Activated CD4-positive, alpha-beta T cell treated with anti-CD3 and anti-CD28 coated beads, Interleukin-2, Interleukin-6, amounts not matched to agents 100 ng/mL and 50 ng/mL, durations not matched to agents 16 hours and 8 hours (primary cell): ENCODE measurements at places on chromosomes 7 and 10.

DNA sequence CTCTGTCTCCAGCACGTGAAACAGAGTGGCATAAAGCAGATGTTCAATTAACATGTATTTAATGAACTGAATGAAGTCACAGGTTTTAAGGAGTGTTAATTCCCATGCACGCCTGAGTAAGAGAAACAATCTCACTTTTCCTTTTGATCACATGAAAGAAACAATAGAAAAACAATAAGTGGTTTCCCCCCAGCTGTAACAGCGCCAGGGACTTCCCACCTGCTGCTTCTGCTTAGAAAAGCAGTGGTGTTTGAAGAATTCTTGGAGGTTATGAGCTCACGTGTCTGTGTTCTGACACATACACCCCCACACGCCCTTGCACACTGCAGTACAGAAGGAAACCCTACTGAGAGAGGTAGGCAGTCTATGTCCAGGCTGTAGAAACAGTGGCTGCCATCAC lies 51.3 kb upstream of the FRMD4A start:
- DNase-seq = peak; percentile 28

GRCh38 chr7:122869260-122869659 lies 17.0 kb downstream of the CADPS2 start:
- DNase-seq = no peak

- DNase-seq = no peak
Measured at GRCh38 chr10:53162856-53163255, 390.3 kb upstream of the MBL2 start.

DNA sequence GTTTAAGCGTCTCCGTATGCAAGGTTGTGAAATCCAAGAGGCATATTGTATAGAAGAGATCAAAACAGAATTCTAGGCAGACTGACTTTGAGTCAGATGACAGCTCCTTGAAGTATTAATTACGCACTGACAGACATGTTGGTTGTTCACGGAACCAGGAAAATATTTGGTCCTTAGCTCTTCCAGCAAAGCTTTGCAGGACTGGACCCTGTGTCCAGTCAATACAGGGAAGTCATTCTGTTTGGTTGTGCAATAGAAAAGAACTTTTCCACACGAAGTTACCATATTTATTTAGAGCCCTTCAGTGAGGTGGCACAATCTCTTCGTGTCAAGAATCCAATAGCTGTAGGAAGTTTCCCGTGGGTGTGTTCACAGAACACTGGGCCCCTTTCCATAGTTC lies 205.3 kb downstream of the ARHGAP21 start:
- no peak for DNase-seq

DNA sequence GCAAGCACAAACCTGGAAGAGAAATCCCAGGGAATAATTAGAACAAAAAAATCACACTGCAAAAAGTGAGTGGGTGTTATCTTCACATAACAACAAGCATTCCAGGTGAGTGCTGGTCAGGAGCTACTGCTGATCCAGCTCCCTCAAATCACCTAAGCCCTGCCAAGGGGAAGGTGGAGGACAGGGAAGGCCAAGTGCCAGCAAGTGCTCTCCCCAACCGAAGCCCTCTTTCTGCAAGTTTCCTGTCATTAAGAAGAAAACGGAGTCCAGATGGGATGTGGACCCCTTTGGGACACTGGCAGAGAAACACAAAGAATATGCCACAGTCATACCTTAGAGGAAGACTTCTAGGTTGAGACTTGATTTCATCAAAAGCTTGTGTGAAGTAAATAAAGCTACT lies 933.0 kb upstream of the ZNF722 start:
- no peak for DNase-seq

GRCh38 chr10:97708976-97709946 lies 4.3 kb upstream of the MARVELD1 start:
- DNase-seq = peak; percentile 33

DNA sequence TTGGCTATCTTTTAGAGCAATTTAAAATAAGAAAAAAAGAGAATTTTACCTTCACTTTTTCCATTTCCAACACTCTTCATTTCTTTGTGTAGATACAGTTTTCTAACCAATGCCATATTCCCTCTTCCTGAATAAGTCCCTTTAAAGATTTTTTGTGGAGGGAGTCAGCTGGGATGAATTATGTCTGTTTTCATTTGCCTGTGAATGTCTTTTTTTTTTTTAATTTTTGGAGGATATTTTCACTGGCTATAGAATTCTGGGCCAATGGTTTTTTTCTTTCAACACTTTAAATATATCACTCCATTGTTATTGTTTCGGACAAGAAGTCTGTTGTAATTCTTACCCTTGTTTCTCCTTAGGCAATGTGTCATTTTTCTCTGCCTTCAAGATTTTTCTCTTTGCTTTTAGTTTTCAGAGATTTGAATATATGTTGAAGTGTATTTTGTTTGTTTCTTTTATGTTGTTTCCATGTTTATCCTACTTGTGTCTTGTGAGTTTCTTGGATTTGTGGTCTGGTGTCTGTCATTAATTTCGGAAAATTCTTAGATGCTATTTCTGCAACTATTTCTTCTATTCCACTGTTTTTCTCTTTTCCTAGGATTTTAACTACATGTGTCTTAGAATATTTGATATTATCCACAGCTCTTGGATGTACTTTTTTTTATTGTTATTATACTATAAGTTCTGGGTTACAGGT lies 20.0 kb upstream of the CXCL12 start:
- no peak for DNase-seq

DNA sequence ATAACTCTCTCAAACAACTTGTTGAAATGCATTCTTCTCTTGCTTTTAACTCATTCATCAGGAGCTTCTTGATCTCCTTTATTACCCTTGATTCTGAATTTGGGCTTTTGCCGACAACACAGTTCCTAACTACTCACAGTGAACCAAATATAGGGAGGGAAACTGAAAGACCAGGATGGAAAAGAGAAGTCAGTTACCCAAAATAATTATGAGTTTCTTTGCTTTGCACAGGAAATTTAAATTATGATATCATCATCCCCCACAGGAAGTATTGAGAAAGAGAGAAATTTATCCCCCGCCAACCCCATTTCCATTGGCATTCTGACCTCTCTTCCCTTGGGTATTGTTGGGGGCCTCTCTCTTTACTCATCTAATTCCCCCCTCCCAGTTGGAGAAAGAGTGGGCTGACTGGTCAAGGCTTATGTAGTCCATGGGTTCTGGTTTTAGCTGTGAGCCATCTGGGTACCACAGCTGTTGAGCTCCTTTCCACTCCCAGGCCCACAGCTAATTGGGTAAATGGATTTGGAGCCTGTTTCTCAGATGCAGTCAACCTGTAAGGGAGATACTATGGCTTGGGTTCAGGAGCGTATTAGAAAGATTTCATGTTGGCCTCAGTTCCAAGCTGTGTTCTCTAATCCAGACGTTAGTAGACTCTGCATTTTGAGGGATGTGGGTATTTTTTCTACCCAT lies 109.0 kb downstream of the FZD1 start:
- DNase-seq = no peak

- DNase-seq = no peak
Measured at GRCh38 chr7:30681331-30681797, 892 bp downstream of the CRHR2 start.

DNA sequence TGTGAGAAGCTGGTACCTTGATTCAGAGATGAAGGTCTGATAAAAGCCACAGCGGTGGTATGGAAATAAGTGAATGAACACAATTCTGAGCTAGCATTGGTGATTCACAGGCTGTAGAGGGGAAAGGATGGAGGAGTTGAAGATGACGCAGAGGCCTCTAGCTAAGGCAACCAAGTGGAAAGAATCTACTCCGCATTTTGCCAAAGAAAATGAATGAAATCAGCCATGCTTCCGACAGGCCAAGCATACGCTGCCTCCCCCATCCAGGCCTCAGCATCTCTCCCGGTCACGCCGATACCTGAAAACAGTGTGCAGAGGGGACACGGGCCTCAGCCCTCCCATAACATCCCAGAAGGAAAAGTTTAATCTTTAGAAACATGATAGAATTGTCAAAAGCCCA lies 124.3 kb upstream of the UNC5B start:
- no peak for DNase-seq

- no peak for DNase-seq
Measured at GRCh38 chr7:33722383-33723101, 182.8 kb upstream of the BMPER start.

DNA sequence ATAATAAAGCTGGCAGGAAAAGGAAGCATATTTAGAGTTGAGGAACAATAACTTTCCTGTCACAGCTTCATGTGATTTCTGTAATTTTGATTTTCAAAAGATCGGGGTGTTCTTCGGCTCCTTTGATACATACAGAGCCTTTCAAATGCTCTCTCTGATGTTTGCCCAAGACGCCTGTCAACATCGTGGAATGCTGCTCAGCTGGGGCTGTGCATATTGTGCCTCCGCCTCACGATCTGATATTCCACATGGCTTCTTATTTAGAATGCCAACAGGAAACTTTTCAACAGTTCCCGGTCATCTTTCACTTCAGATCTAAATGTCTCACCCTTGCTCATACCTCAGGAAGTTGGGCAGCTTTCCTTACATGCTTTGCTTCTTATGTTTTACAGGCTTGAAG lies 7.3 kb downstream of the NPY start:
- no peak for DNase-seq

DNA sequence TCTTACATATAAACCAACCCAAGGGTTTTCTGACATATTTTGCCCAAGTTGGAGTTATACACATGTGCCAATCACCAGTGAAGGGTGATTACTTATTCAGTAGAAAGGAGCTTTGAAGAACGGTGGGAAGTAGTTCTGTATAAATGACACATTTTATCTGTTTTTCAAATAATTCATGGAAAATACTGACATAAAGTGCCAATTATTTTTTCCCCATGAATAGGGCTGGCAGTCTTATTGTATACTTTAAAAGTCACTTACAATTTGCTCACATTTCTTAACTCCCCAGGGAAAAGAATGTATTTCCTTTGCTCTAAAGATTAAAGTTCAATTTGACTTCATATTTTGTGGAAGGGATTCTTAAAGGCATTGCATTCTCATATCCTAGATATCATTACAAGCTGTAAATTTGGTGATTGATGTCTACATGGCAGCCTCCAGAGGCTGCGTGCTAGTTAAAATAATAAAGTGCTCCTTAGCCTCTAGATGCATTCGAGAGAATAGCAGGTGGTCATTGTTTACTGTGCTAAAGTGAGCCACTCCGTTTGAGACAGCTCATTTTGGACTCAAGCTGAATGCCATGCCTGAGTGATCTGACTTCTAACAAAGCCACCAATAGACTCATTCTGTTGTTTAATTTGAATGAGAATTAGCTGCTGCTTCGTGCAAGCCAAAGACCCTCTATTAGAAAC lies 148.8 kb upstream of the NRP1 start:
- no peak for DNase-seq

- DNase-seq = no peak
Measured at GRCh38 chr10:35202050-35202449, 75.4 kb downstream of the CREM start.

DNA sequence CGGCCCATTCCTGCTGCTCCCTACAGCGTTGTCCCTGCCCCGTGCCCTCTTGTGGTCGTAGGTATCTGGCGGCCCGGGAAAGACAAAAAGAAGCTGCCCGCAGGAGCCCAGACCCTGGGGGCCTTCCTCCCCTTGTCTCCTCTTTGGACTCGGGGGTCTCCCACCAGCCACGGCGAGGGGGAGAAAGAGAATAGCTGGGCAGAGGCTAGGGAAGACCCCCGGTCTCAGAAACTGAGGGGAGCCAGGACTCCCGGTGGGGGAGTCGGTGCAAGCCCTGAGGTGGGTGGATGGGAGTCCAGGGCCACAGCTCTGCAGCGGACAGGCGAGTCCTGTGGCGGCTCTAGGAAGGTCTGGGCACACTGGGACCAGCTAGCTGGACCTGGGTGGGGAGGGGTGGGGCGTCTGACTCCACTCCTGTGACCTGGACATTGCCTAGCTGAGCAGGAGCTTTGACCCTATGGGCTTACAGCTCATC lies 1.3 kb upstream of the SH2D4B start:
- DNase-seq = no peak

- no peak for DNase-seq
Measured at GRCh38 chr10:73937333-73938043, 26.6 kb downstream of the PLAU start.

- DNase-seq = no peak
Measured at GRCh38 chr7:51262796-51263531, 53.6 kb downstream of the COBL start.

DNA sequence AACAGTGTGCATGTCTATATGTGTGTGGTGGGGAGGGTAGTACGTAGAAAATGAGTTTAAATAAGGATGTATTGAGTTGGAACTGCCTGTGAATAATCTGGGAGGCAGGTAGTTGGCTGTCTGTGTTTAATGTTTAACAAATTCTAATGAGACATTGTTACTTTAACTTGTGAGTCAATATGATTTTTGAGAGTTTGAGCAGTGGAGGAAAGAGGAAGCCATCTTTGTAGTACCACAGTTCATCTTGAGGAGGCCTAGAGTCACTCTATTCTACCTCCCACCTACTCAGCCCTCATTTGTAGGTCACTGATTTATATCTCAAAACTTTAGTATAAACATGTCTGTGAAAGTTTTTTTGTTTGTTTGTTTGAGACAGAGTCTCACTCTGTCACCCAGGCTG lies 129.9 kb upstream of the ITGB1 start:
- DNase-seq = no peak

- no peak for DNase-seq
Measured at GRCh38 chr10:53440601-53441000, 668.0 kb upstream of the MBL2 start.

- no peak for DNase-seq
Measured at GRCh38 chr10:4429571-4429970, 396.4 kb upstream of the AKR1E2 start.

DNA sequence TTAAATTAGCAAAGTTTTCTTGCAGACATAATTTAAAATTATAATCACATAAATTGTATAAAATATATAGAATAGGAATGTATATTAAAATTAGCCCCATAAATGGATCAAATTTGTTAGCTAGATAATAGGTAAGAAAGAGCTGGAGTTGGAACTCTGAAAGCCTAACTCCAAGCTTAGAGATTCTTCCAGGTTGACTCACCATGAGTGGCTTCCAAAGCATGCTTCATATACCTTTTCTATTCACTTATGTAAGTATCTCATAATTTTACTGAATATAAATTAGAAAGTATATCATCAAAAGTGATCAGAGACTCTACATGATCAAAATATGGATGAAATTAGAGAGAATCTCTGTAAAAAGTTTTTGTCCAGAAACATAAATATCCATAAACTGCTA lies 320.7 kb upstream of the MAGI2 start:
- no peak for DNase-seq

- DNase-seq = no peak
Measured at GRCh38 chr10:91418416-91418815, 8.3 kb downstream of the HECTD2 start.

DNA sequence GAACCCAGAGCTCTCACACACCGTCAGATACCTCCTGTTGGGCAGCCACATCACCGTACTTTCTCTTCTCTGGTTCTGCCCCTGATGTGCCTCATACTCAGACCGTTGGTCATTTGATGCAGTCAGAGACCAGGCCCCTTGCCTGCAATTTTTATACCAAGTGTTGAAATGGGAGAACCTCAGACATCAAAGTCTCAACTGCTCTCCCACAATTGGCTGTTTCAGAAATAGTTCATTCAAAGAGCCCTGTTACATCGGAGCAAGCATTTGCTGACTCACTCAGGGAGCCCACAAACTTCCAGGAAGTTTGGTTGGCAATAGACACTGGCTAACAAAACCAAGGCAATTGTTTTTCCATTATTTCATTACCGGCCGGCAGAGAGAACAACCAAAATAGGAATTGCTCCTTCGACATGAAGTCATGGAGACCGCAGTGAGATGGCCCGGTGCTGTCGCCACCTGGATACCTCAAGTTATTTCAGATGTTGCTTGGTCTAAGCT lies 33.5 kb upstream of the ADAM12 start:
- DNase-seq = no peak

- no peak for DNase-seq
Measured at GRCh38 chr7:1811850-1812508, 141.9 kb downstream of the ELFN1 start.

GRCh38 chr7:155333346-155334234 lies 35.9 kb downstream of the INSIG1 start:
- DNase-seq = no peak
